D721Med (cell line): ENCODE measurements at places on chromosomes 7 and 10.

- DNase-seq: no peak
These were observed 121.0 kb upstream of the TBX20 start for GRCh38 chr7:35374858-35375257.

GRCh38 chr10:126239844-126240243, 148.4 kb downstream of the ADAM12 start:
- DNase-seq: no peak

GRCh38 chr7:30914596-30914995, 2.9 kb downstream of the AQP1 start:
- no peak for DNase-seq

DNA sequence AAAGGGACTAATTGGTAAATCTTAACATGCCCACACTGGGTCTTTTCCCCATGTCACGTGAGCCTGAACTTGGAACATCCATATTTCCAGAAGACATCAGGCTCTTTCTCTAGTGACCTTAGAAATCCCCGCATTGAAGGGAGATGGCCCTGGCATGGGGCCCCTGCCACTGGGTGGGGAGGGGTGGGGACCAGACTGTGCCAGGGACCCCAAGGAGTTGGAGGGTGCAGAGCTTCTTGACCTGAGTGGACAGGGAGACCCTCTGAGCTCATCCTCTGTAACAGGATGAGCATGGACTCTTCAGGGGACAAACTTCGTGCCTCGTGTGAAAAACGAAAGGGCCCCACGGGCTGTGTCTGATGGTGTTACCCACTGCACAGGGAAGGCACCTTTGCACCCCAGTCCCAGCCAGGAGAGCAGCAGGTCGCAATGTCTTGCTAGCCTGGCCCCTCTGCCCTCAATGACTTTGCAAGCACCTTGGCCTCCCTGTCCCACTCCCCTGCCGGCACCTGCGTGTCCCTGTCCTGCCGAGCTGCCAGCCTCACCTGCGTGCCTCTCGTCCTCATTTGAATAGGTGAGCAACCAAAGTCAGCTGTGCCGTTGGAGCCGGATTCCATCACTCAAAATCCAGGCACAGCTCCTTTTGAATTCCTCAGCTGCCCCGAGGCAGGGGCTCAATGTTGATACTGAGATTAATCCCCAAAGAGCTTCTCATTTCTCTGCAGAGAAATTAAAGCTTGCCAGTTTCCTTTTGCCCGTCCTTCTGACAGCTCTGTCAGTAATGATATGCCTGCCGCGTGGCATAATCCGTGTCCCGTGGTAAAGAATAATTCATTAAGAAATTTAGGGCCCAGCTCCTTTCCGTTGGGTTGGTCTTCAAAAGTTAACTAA, 234.9 kb downstream of the EBF3 start:
- no peak for DNase-seq

DNA sequence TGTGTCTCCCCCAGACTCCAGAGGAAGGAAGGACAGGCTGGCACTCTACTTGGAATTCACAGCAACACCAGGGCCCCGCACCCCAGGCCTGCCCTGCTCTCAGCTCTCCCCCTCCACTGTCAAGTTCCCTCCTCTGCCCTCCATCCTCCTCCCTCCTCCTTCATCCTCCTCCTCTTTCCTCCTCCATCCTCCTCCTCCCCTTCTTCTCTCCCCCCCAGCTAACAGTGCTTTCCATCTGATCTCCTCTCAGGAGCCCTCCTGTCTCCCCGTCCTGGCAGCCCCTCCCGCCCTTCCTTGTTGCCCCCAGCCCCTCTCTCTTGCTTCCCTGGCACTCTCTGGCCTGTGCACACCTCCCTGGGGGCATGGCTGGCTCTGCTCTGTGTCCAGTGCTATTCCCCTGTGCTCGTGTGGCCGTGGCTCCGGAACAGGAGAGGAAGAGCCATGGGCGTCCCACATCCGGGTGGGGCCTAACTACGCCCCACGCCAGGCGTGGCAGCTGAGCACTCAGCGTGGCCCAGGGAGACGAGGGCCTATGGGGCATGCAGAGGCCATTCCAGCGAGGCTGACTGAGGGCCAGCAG, 64.2 kb downstream of the PWWP2B start:
- DNase-seq: no peak

GRCh38 chr10:104622598-104623209, 18.4 kb upstream of the SORCS3 start:
- no peak for DNase-seq

DNA sequence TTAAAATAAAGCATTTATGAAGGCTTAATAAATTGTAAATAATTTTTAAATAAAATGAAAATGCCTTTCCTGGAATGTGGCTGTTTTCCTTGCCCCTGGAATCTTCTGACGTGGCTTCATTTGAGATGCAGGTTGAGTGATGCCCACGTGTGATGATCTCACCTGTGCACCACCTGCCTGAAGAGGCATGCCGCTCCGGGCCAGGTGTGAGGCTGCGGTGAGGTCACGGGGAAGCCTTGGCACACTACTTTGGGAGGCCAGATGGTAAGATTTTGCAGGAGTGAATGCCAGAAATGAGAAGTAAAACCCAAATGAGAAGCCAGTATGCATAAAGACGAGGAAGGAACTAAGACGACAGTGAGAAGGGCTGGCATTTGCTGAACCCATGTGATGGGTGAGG, 36.2 kb downstream of the GOT1 start:
- no peak for DNase-seq

GRCh38 chr10:131065673-131066305, 245.7 kb downstream of the TCERG1L start:
- DNase-seq: no peak

GRCh38 chr10:48820231-48820630, 119.4 kb downstream of the LRRC18 start:
- no peak for DNase-seq

DNA sequence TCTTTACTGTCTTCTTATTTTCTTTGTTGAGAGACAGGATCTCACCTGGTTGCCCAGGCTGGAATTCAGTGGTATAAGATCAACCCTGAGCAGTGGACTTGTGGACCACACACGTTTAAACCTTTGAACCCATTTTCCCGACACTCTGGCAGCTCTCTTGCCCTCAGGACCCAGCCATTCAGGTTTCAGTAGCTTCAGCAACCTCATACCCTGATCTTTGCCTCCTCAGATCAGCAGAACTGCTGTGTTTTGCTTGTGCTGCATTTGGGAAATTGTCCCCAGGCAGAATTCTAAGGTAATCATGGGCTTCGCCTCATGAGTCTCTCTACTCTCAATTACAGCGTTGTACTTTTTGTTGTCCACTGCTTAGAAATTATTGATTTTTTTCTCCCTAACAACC, 317.6 kb upstream of the KIAA1217 start:
- DNase-seq: no peak

- no peak for DNase-seq
These were observed 18.2 kb downstream of the SLC29A3 start for GRCh38 chr10:71337219-71337701.

- DNase-seq: no peak
These were observed 28.8 kb downstream of the XPNPEP1 start for GRCh38 chr10:109894516-109894915.

DNA sequence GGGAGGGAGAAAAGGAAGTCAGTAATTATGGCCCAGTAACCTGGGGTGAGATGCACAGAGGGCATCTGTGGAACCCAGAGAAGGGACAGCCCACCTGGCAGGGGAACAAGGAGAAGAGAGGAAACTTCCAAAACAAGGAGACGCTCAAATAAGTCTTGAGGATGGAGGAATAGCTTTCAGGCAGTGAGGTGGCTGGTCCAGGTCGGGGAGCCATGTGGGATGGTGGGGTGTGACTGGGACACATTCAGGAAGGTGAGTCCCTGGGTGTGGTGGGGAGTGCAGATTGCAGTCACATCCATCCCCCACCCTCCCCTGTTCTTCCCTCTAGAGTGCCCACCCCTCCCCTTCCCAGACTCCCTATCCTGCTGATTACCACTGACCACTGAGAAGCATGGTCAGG, 175.4 kb downstream of the GRID1 start:
- DNase-seq: no peak

GRCh38 chr7:18175801-18176450, 148.3 kb upstream of the PRPS1L1 start:
- no peak for DNase-seq

- no peak for DNase-seq
These were observed 20.6 kb downstream of the RBM20 start for GRCh38 chr10:110664483-110665420.

- DNase-seq: no peak
These were observed 478.6 kb downstream of the LRMDA start for GRCh38 chr10:75910032-75910431.

GRCh38 chr7:149855361-149856305, 17.5 kb downstream of the ZNF862 start:
- no peak for DNase-seq

DNA sequence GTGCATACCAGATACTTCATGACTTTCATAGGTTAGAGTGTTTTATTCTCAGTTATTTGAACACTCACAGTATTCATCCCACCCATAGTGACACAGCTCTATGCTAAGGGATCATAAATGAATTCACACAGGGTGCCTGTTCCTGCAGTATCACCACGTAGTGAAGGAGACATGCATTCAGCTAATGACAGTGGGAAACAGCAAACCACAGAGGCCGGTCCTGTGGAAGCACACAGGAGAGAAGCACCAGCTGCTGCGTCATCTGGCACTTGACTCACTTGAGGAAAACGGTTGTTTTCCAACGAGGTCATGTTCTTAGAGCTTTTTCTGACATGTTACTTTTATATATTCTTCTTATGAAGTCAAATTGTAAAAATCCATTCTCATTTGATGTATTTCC, 73.0 kb downstream of the UBE3C start:
- no peak for DNase-seq

DNA sequence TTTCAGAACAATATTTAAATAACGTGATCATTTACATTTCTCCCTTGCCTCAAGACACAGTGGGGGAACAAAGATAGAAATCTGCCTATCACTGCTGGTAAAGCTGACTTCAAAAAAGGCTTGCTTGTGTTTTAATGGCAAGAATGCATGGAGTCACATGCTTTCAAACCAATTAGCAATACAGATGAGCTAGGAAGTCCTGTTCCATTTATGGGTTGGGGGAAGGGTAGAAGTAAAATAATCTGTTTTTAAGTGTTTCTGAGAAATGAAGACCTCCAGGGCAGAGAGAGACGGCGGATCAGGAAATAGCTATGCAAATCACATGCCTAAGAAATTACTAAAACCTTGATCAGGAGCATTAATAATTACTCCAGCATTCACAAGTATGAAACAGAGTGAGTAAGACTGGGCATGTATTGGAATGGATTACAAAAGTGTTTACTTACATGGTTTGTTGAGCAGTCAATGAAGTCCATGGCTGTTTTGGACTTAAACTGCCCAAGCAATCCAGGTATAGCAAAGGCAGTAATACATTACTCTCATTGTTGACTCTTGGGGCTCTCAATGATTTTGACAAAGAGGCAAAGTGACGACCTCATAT, 142.0 kb downstream of the ARID5B start:
- DNase-seq: no peak

GRCh38 chr7:125899577-125899976, 970.0 kb upstream of the POT1 start:
- DNase-seq: no peak

- no peak for DNase-seq
These were observed 945.2 kb downstream of the GRID1 start for GRCh38 chr10:85421421-85421820.

DNA sequence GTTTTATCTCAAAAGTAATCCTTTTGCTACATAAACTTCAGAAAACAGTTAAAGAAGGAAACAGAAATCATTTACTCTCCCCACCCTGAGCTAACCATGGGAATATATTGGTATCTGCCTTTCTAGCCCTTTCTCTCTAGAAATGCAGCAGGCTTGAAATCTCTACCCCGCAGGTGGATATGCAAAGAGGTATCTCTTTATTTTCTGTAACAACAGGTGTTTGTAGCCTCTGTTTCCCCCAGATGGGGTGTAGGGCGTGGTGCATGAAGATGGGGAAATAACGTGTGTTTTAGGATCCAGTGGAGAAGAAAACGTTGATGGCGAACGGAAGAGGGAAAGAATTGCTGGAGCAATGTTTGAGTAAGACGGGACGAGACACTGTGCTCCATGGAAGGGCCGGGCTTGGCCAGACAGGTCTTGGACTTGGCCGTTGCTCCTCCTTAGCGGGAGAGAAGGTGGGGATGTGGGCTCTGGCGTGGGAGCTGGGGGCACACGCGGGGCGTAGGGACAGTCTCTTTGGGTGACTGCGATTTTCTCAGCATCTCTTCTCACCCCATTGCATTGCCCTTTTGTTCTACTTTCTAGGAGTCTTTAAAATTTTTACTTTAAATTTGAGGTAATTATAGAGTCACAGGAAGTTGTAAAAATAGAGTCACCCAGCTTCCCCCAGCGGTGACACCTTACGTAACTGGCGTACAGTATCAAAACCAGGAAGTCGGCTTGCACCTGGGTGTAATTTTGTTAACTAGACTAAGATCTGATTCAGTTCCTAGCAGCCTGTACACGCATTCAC, 82.9 kb downstream of the ELFN1 start:
- DNase-seq: no peak

DNA sequence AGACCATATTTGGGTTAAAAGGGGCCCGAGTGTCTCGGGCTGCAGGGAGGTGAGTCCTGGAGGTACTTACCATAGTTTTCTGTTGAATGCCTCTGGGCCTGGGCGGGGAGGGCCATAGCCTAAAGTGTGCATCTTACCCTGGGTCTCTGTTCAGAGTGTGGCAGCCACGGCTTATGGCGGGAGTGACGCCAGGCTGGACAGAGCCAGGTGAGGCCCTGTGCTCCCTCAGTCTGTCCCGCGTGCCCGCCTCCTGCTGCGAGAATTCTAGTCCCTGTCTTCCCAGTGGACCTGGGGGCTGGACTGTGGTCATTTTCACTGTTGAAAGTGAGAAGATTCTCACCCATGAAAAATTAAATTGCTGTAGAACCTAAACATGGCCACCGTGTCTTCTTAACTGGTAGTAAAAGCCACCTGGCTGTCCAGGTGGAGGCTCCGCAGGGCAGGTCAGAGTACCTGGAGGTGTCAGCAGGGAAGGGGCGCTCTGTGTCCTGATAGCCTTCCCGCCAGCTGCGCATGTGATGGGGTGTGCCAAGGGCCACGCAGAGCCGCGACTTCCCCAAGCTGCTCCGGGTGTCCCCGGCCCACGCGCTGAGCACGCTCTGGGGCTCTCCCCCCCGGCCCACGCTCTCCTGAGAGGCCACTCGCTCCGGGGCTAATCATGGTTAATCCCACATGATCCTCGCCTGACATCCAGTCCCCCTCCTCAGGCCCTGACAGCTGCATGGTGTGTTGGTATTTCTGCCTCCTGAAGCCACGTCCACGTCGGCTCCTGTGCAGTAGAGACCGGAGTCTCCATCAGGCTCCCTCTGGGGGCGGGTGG, 20.3 kb downstream of the INPP5A start:
- no peak for DNase-seq

- no peak for DNase-seq
These were observed 112.5 kb upstream of the GHITM start for GRCh38 chr10:84026821-84027257.

- DNase-seq: no peak
These were observed 13.1 kb downstream of the TAS2R41 start for GRCh38 chr7:143490717-143491306.
